Caudate nucleus (tissue), 63 donors: ENCODE measurements at places on chromosomes 6 and 20.

GRCh38 chr6:15661853-15662325 is 939 bp downstream of the DTNBP1 start:
- no peak for DNase-seq

DNA sequence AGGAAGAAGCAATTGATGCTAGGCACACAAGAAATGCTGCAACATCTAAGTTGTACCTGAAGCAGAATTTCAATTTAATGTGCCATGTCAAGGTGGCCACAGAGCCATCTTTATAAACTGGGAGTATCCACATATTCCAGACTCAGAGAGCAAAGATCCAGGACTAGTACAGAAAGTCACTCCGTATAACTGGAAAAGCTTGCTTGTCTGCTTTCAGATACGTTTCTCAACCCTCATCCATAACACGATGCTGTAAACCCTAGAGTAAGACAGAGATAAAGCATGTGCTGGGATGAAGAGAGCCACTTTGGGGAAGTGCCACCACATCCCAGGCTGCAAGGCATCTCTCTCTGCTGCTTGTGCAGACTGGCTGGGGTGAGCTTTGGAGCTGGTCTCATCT is 134.7 kb downstream of the PACRG start:
- DNase-seq = no peak

- no peak for DNase-seq
Observed at GRCh38 chr6:152398993-152399392, 238.2 kb downstream of the SYNE1 start.

DNA sequence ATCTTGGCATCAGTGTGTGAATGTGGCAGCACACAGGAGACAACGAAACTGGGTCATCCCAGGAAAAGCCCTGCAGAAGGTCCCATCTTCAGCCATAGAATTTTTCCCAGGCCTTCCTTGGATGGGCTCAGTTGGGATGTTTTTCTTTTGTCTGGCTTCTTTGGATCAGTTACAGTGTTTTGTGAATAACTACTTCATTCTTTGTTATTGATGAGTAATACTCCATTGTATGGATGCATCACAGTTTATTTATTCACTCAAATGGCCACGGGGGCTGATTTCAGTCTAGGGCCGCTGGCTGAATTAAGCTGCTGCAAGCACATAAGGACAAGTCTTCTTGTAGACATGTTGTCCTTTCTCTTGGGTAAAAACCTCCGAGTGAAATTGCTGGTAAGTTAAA is 81.3 kb upstream of the CD93 start:
- no peak for DNase-seq

DNA sequence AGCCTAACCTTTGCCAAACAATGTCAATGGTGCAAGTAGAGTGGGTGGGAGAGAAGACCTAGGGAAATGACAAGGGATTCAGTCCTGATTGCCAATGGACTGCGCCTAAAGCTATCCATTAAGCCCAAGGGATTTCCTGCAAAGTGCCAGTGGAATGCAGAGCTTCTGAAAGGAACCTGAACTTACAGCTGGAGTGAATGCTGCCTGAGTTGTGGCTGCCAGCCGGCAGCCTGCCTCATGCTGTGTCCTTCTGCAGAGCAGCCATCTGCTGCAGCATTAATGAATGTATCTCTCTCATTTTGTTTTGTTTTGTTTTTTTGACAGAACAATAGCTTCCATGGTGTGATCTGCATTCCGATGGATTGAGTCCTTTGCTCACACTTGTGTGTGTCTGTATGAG is 44.7 kb downstream of the SLC35F1 start:
- DNase-seq = no peak

- no peak for DNase-seq
Observed at GRCh38 chr20:42340368-42340767, 722.2 kb upstream of the CHD6 start.

DNA sequence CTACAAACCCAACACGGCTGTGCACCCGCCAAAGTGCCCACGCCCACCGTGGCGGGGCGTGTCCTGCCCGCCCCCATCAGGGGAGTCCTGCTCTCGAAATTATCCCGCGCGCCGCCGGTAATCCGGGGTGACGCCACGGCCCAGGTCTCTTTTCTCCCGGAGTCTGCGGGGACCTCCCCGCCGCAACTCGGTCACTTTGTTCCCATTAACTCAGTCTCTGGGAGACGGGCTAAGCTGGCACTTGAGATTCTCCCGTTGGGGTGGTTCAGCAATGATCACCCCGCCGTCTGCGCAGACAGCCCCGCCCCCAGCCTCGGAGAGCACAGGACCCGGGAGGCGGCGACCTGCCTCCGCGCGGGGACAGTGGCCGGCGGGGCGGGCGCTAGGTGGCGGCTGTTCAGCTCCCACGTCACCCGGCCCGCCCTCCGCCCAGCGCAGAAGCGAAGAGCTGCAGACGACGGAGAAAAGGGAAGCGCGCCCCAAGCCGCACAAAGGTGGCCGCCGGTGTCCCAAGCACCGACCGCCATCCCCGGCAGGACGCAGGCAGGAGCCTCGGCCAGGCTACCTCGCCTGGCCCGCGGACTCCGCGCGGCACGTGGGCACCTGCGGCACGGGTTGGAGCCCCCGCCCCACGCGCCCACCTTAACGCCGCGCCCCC is 31.5 kb downstream of the SF3B5 start:
- peak; percentile 26 for DNase-seq

GRCh38 chr6:46998436-46999017 is 43.6 kb downstream of the ADGRF1 start:
- no peak for DNase-seq

GRCh38 chr6:19052219-19052618 is 665.1 kb downstream of the RNF144B start:
- no peak for DNase-seq

GRCh38 chr20:51095633-51096521 is 73.0 kb upstream of the KCNG1 start:
- DNase-seq = no peak

- no peak for DNase-seq
Observed at GRCh38 chr20:24317224-24317623, 152.2 kb upstream of the SYNDIG1 start.

GRCh38 chr6:151330130-151330696 is 61.1 kb downstream of the ZBTB2 start:
- no peak for DNase-seq

- no peak for DNase-seq
Observed at GRCh38 chr6:89782222-89782621, 37.4 kb downstream of the MDN1 start.

DNA sequence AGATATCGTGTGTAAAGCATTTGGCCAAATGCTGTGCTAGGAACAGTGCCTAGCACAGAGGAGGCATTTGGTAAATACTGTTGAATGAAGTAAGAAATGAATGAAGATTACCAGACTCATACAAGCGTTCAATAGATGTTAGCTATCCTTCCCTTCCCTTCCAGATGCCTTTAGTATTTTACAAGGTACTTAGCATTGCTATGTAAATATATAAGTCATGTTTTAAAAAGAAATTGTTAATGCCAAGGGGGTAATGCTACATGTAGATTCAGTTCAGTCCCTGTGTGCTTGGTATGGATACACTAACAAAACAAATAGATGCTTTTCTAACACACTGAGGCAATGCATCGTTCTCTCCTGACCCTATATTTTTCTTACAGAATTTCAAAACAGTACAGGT is 407.2 kb downstream of the ADGRB3 start:
- DNase-seq = no peak

DNA sequence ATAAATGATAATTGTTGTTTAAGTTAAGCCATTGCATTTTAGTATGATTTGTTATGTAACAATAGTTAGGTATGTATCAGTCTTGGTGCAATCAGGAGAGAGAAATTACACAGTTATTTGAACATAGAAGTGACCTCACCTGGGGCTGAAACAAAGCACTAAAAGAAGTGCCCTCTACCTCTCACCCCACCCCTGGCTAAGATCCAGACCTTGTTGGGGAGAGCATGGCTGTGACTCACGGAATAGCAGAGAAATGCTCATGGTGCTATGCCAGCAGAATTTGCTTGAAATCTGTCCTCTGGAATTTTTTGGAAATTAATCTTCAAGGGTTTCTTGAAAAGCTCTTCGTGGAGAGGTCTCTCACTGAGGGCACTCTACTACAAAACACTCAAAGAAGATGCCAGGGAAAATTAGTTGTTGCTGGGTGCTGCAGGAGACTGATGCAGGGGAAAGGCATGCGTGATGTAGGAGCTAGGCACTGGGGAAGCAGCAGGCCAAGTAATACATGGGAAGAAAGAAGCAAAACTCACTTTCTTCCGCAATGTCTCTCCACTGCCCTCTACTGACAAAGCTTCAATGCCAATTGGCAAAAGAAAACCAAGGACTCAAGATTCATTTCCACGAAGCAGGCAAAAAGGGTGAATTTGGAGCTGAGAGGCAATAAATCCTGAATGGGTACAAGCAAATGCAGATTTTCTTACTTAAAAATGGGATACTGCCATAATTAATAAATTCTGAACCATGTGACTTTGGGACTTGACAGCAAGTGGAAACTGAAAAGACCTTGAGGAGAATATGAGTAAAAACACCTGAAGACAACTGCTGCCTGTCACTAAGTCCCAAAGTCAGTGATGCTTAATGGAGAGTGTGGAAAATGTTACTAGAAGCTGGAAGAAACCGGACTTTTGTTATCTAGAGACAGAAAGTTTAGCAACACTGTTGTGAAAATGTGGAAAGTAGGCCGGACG is 136.3 kb upstream of the ZNF184 start:
- no peak for DNase-seq

- DNase-seq = no peak
Observed at GRCh38 chr6:15487262-15487661, 175.6 kb downstream of the DTNBP1 start.

- no peak for DNase-seq
Observed at GRCh38 chr6:143401636-143402370, 48.7 kb downstream of the ADAT2 start.

DNA sequence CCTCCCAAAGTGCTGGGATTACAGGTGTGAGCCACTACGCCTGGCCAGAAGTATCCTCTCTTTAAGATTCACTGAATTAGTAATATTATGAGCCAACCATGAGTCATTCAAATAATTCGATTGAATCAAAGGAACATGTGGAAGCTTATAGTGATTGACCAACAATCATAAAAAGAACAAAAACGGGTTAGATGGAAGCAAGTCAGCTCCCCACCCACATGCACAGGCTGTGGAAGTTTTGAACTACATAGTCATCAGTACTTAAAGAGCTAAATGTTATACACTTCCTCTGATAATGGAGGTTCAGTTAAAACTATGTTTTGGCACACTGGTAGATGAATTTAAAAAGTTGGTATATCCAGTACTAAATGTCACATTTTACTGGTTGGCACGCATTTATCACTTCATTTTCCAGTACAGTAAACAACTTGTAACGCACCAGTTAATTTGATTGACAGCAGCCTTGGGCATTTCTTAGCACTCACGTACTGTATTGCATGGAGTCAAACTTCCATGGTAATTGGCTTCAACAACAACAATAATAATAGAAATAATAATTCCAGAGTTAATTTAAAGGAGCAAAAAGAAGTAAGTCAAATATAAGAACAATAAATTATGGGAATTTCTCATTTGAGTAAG is 1107.3 kb upstream of the MAP3K7 start:
- DNase-seq = no peak

DNA sequence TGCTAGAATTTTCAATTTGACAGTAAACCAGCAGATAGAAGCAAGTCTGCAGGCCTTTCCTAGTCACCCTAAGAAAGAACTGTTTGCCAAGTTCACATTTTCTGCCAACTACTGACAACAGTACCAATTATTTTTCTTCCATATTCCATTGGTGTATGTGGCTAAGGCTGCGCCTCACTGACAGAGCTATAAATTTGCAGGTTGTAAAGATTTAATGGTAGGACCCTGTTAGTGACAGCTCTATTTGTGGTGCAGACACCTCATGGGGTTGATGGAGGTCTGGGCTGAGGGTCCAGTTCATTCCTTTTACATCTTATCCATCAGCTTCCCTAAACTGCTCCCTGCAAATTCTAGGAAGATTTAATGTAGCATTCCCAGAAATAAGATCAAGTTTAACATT is 228.5 kb downstream of the FRK start:
- no peak for DNase-seq

GRCh38 chr20:60136645-60137401 is 178.6 kb downstream of the CDH26 start:
- DNase-seq = no peak

- DNase-seq = no peak
Observed at GRCh38 chr20:61119273-61119672, 132.8 kb upstream of the CDH4 start.
